ENCODE measurements at places on chromosomes 4 and X. TPM values are rescaled to one million over a fixed set of nuclear protein-coding genes. Genes with fewer than 3 reads are reported as not detected.

DNA sequence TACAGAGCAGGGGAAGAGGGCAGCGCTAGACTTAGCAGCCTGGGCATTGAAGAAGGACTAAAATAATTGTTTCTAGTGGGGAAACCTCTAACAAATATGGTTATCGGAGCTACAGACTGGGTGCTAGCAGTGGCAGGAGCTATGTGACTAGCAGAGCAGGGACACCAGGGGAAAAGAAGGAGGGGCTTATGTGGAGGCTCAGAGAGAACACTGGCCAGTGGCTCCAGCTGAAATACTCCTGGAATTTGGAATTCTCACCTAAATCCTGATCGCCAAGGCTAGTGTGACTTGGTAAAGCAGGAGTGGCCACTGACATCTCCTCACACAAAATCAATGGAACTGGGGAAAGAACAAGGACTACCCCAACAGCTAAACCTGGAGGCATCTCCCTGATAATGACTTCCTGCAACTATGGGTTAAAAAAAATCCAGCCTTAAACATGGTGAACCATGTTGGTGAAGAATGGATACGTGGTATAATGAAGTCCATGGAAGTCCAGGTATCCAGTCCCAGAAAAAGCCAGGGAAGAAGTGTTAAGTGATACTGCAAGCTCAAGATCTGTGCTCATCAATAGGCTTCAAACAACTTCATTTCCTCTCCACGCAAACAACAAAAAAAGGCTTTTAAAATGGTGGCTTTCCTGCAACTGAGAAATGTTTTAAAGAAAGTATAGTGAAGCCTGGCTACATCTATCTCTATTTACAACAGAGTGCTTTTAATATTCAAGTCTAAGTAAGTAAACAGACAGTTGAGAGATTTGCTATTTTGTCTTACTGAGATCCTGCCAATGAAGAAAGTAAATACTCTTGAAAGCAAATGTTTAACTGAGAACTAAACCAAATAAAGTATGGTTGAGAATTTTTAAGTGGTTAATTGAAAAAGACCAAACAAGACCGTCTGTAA lies 1.8 kb downstream of the TAPT1 start:
- peaks cover 51% of the 10 kb centered on the region for H3K4me1 ChIP-seq
- H3K36me3 ChIP-seq: peaks cover 14% of the 10 kb centered on the region
- peak overlapping the region; percentile 82 for H3K4me3 ChIP-seq
- peak overlapping the region; percentile 87 for H3K27ac ChIP-seq
- no peak for DNase-seq
- H3K27me3 ChIP-seq: no peaks in the 10 kb centered on the region

- peaks cover 7% of the 10 kb centered on the region for H3K36me3 ChIP-seq
- DNase-seq: no peak
- H3K27me3 ChIP-seq: no peaks in the 10 kb centered on the region
- H3K4me3 ChIP-seq: peak overlapping the region; percentile 82
- H3K27ac ChIP-seq: peak overlapping the region; percentile 83
- peaks cover 55% of the 10 kb centered on the region for H3K4me1 ChIP-seq
Observed at GRCh38 chrX:46577221-46578005, 3.8 kb downstream of the CHST7 start.

The MTM1 gene
- total RNA-seq: 24.6 TPM

The C4orf51 gene
- total RNA-seq: not detected

DNA sequence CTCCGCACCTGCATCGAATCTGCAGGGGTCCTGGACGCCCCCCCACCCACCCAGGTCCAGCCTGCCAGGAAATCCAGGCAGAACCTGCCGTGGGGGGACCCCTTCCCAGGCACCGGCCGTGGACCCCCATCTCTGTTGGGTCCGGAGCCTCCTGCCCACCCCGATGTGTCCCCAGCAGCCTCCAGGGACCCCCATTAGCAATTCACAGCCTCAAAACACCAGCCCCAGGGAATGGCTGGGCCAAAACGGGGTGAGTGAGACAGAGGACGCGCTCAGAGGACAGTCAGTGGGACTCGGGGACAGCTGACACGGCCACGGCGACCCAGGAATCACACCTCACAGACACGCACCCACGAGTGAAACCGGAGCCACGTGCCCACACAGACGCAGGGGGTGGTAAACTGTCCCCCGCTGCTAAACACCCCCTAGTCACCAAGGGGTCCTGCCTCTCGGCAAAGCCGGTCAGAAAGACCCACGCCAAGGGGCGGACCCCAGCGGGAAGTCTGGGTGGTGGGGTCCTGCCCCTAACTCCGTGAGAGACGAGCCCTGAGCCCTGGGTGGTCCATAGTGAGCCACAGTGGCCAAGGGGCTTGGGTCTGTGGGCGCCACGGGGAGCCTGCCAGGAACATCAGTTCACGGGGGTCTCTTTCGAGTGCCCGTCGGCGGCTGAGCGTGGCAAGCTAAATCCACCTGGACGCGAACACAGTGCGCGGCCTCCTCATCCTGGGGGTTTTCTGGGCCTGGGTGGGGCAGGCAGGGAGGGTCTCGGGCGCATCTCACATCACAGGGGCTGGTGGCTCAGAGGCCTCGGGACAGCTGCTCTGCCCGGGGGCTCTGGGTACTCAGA lies 126.5 kb upstream of the NKX1-1 start:
- H3K4me1 ChIP-seq: no peaks in the 10 kb centered on the region
- H3K4me3 ChIP-seq: no peak overlapping the region
- no peak for DNase-seq
- no peak overlapping the region for H3K27ac ChIP-seq
- H3K27me3 ChIP-seq: peaks cover 13% of the 10 kb centered on the region

GRCh38 chr4:15428611-15429010 lies 778 bp downstream of the C1QTNF7 start:
- no peak overlapping the region for H3K4me3 ChIP-seq
- H3K4me1 ChIP-seq: peaks cover 24% of the 10 kb centered on the region
- no peaks in the 10 kb centered on the region for H3K36me3 ChIP-seq
- peaks cover under 1% of the 10 kb centered on the region for H3K27me3 ChIP-seq
- no peak for DNase-seq

DNA sequence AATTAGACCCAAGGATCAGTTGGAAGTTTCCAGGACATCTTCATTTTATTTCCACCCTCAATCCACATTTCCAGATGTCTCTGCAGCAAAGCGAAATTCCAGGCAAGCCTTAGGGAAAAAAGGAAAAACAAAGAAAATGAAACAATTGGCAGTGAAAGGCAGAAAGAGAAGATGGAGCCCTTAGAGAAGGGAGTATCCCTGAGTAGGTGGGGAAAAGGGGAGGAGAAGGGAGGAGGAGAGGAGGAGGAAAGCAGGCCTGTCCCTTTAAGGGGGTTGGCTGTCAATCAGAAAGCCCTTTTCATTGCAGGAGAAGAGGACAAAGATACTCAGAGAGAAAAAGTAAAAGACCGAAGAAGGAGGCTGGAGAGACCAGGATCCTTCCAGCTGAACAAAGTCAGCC lies at the start of gene PLP1:
Gene PLP1 (plus strand): TSS at position 295 of the 400 bp plus-strand sequence. CDS start 156 bp downstream, outside the sequence.
- H3K4me1 ChIP-seq: no peaks in the 10 kb centered on the region
- H3K4me3 ChIP-seq: no peak within 1 kb of the TSS
- no peaks in the 10 kb centered on the region for H3K36me3 ChIP-seq
- peaks cover 5% of the 10 kb centered on the region for H3K27me3 ChIP-seq
- H3K27ac ChIP-seq: no peak within 1 kb of the TSS

- no peak overlapping the region for H3K27ac ChIP-seq
- no peaks in the 10 kb centered on the region for H3K4me1 ChIP-seq
- H3K27me3 ChIP-seq: peaks cover 14% of the 10 kb centered on the region
- no peaks in the 10 kb centered on the region for H3K36me3 ChIP-seq
Observed at GRCh38 chr4:87872028-87872427, 39.3 kb downstream of the MEPE start.

The FDCSP gene
- not detected for total RNA-seq

The DRD5 gene
- not detected for total RNA-seq

The RASGEF1B gene
- 4.6 TPM for total RNA-seq

GRCh38 chr4:108240366-108240765 lies 71.6 kb upstream of the LEF1 start:
- H3K4me3 ChIP-seq: no peak overlapping the region
- DNase-seq: no peak
- H3K36me3 ChIP-seq: no peaks in the 10 kb centered on the region

DNA sequence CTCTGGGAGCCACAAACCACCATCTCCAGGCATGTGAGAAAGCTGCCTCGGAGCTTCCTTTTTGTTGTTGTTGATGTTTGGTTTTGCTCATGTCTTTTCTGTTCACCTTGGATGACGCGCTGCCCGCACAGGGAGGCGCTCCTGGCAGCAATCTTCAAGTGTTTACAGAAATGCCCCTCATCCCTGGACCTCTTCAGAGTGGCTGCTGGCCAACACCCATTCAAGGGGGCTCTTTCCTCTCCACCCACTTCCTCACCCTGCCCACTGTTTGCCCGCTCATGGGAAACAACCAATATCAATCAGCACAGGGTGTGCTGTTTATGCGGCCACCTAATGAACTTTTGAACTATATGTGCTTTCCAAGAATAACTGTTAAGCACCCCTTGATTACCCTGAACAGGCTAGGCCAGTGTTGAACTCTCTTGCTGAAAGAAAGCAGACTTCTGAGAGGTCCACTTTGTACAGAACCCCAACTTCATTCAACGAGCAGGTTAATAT lies 355.1 kb upstream of the CLNK start:
- H3K4me3 ChIP-seq: no peak overlapping the region
- DNase-seq: no peak
- no peaks in the 10 kb centered on the region for H3K36me3 ChIP-seq

DNA sequence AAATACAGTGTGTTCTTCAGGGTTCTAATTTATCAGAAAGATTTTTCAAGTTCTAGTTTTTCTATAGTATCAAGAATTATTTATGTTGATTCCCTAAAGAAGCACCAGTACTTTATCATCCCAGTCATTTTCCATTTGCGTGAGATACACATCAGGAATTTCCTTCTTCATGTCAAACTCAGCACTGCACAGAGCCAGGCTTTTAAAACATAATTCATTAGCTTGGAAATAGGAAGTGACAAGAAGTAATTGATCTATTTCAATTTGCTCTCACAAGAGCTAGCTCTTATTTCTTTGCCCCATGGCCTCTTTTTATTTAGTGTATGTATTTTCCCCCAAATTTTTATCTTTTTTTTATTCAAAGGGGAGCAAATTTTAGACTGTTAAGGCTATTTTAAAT lies 13.0 kb upstream of the SLC10A4 start:
- no peak overlapping the region for H3K4me3 ChIP-seq
- peaks cover 4% of the 10 kb centered on the region for H3K27me3 ChIP-seq
- no peak overlapping the region for H3K27ac ChIP-seq
- H3K4me1 ChIP-seq: no peaks in the 10 kb centered on the region

- no peaks in the 10 kb centered on the region for H3K36me3 ChIP-seq
- H3K27ac ChIP-seq: peak within 1 kb of the TSS; percentile 38
- H3K4me1 ChIP-seq: peaks cover 8% of the 10 kb centered on the region
- peak within 1 kb of the TSS; percentile 80 for H3K4me3 ChIP-seq
- peak; percentile 88 for DNase-seq
Observed at GRCh38 chrX:141176586-141177451, at the start of gene LDOC1. Gene LDOC1, minus strand, starts transcription at chrX:141177129. Its CDS starts 108 bp downstream, at chrX:141177021.

The EMCN gene
- not detected for total RNA-seq

DNA sequence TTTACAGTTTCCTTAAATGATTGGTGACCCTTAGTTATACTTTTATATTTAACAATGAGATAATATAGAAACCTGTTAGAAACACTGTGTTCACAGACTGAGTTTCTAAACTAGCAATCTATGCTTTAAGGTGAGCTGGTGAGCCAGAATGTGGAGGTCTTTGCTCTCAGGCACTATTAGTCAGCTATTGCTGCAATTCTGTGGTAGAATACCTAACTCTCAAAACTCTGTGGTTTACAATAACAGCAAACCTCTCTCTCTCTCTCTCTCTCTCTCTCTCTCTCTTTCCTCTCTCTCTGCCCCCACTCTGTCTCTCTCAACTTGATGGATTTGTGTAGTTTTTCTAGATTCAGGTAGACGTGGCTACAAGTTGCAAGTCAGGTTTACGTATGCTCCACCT lies 17.6 kb upstream of the LCORL start:
- DNase-seq: no peak
- no peaks in the 10 kb centered on the region for H3K4me1 ChIP-seq
- H3K27me3 ChIP-seq: peaks cover 24% of the 10 kb centered on the region
- H3K4me3 ChIP-seq: no peak overlapping the region
- no peak overlapping the region for H3K27ac ChIP-seq

DNA sequence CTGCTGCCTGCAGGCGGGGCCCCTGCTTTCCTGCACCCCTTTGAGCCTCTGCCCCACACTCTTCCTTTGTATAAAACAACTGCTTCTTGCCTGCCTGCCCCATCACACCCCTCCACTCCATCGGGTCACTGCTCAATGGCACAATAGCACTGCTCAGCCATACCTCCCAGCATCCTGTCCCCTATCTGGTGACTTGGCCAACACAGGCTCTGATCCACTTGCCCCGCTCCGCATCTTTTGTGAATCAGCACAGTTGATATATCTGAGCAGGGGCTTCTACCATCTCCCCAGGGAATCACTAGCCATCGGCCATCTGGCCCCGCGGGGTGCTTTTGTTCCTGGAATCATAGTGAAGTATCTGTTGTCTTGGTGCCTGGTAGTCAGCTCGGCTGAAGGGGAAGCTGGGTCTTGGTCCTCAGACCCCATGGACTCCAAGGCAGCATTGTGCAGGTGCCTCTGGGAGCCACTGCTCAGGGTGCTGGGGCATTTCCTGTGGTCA lies 45.3 kb downstream of the MAP7D3 start:
- H3K27ac ChIP-seq: no peak overlapping the region
- DNase-seq: no peak
- H3K36me3 ChIP-seq: peaks cover 2% of the 10 kb centered on the region
- H3K4me1 ChIP-seq: peaks cover 32% of the 10 kb centered on the region

The FATE1 gene
- not detected for total RNA-seq

GRCh38 chr4:73329300-73329699 lies 70.7 kb upstream of the ANKRD17 start:
- peaks cover 3% of the 10 kb centered on the region for H3K27me3 ChIP-seq
- no peak for DNase-seq
- no peak overlapping the region for H3K4me3 ChIP-seq
- H3K27ac ChIP-seq: no peak overlapping the region
- no peaks in the 10 kb centered on the region for H3K4me1 ChIP-seq

The AKAP4 gene
- total RNA-seq: not detected

DNA sequence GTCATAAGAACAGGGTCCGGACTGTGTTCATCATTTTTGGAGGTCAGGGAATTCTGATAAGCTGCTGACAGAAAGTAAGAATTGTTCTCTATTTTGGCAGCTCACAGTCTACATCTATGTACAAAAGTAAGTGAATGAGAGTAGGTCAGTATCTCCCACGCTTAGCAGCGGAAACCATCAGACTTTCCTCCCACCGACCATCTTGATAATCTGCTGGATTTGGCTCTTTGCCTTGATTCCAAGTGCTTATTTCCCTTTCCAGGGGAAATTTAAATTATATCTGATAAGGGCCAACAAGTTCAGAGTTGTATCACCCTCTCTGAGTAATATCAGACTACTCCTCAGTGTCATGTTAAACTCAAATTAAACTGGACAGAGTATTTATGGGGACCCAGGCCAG lies 118.0 kb downstream of the CAMK2D start:
- H3K36me3 ChIP-seq: peaks cover 12% of the 10 kb centered on the region
- H3K27ac ChIP-seq: no peak overlapping the region
- H3K27me3 ChIP-seq: no peaks in the 10 kb centered on the region
- no peak overlapping the region for H3K4me3 ChIP-seq
- no peak for DNase-seq

GRCh38 chrX:154063234-154063633 lies 34.3 kb downstream of the MECP2 start:
- H3K27me3 ChIP-seq: no peaks in the 10 kb centered on the region
- peaks cover 7% of the 10 kb centered on the region for H3K36me3 ChIP-seq
- H3K4me1 ChIP-seq: peaks cover 73% of the 10 kb centered on the region

Measured in activated CD4-positive, alpha-beta memory T cell treated with anti-CD3 and anti-CD28 coated beads for 36 hours (primary cell).